GM13977 (cell line): ENCODE measurements at places on chromosomes 5 and 9.
A peak's percentile ranks its signal among the peaks of the same experiment; 100 is the strongest.

DNA sequence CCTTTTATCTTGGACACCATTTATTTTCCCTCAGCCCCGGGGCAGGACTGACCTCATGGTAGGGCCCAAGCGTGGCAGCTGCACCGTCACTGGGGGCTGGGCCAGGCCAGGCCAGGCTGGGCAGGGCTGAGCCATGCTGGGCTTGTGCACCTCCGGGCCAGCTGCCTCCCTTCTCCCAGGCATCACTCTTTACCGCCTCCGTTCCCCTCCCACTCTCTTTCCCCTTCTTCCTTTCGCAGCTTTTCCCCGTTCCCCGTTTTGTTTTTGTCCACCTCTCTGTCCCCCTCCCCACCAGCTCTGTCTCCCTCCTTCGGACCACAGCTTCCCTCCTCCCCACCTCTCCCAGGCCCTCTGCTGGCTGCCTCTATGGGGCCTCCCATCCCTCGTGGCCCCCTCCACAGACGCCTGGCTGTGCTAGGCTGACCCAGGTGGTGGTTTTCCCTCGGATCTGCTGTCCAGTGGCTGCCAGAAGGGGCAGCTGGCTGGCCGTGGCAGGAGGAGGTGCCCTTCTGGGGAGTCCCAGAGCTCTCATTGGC, 17.9 kb downstream of the FGF18 start:
- DNase-seq = no peak

DNA sequence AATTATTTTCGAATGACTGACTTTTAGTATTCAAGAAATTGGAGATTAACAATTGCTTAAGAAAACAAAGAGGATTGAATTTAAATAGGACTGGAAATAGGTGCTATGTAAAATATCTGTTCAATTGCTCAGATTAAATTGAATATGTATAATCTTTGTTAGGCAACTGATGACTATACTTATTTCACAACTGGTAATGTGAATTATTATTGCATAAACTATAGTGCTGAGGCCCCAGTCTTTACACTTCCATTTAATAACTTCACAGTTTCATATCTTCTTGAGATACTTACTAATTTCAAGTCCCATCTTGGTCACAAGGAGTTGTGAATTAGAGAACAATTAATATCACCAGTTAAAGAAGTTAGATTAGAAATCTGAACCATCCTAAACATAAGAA, 16.7 kb downstream of the CEP78 start:
- no peak for DNase-seq

GRCh38 chr5:109690242-109690974, 681 bp downstream of the MAN2A1 start:
- DNase-seq = peak; percentile 37

- no peak for DNase-seq
Measured at GRCh38 chr9:127346584-127346983, 50.4 kb upstream of the SLC2A8 start.

DNA sequence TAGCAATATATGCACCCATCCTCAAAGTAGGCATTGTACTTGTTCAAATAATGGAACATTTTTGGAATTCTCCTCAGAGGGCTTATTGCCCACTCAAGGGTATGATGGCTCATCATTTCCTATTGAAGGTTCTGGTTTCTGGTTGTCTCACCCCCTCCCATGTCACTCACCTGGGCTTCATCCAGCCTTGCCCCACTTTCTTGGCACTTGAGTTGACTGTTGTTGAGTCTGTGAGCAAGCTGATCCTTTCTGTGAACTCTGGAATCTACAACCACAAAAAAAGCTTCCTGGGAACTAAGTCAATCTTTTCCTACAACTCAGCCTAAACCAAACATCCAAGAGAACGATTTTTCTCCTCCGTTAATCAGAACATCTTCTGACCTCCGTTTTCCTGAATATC, 73.9 kb upstream of the ANKH start:
- no peak for DNase-seq

DNA sequence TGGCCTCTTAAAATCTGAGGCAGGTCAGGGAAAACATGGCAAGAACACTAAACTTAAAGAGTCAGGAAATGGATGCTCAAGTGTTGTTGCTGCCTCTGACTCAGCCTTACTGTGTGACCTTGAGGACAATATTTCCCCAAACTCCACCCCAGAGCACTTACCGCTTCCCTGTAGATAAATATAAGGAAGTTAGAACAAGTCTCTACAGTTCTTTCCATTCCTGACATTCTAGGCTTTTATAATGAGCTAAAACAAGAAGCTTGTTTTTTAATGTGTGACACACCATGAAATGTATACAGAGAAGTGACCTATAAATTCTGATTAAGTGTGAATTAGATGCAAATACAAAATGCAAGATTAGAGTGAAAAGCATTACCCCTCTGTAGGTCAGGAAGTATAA, 129.3 kb downstream of the GRIA1 start:
- no peak for DNase-seq

- peak; percentile 50 for DNase-seq
Measured at GRCh38 chr9:105127863-105128220, 116.6 kb upstream of the SLC44A1 start.
